ENCODE measurements at places on chromosomes 12 and 14. TPM values are rescaled to one million over a fixed set of nuclear protein-coding genes. Genes with fewer than 3 reads are reported as not detected.

DNA sequence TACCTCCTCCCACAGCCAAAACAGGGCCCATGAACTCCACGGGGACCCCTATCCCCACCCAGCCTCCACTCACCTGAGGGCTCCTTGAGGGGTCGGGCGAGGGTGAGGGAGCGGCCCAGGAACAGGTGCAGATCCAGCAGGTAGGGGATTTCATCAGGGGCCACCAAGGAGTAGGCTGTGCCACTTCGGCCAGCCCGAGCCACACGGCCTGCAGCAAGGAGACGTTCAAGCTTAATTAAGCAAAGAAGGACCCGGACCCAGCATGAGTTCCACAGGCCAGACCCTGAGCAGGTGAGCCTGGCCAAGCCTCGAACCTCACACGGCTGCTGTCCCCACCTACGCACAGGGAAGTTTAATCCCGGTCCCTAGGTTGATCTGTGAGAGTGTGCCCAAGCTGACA lies 15.6 kb downstream of the DDX54 start:
- no peak for DNase-seq

DNA sequence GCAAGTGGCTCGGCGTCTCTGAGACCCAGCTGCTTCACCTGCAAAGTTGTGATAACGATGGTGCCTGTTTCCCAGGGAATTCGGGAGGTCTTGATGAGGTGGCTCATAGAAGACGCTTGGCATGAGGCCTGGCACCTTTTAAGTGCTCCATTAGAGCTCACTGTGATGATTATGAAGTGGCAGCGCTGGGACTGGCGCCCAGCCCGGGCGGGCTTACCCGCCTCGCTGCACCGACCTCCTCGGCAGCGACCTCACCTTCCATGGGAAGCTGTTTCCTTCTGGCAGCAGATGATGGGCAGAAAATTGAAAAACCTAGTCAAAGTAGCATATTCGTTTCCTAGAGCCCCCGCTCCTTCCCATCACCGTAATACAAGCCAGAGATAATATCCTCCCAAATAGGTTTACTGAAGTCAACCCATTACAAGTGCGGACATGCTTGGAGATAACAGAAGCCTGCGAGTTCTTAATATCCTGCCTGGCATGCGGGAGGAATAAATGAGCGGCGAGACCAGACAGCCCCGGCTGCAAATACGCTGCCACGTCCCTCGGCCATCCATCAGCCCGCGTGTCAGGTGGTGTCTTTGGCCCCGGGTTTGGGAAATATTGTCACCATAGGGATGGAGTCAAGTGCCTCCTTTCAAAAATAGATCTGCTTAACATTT lies 35.2 kb upstream of the DLK1 start:
- DNase-seq: no peak

DNA sequence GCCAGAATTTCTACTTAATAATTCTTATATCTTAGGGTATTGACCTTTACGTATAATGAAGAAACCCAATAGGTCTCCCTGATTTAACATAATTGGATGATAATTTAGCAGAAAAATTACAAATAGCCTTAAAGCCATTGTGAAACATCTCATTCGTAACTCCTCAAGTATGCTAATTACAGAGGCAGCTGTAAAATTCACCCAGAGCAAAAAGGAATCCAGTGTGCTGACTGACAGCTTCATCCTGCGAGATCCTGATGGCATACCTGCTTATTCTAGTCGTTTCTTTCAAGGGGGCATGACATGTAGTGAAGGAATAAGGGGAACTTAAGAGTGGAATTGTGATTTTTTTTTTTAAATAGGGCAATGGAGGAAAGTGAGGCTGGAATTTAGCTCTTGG lies 291.5 kb downstream of the FUT8 start:
- no peak for DNase-seq

DNA sequence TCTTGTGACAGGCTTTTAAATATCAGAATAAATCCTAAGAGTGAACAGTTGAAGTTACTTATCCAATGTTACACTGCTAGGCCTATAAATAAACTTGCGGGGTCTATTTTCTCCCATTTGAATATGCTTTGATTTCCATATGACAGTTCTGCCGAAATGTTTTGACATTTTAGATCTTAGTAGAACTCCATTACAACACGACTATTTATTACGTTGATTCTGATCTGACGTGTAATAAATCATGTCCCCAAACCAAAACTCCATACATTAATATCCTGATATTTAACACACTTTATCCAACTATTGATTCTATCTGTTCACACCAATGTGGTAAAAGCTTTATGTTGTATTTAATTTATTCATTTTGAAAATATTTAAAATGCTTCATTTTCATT lies 16.1 kb upstream of the NEMF start:
- DNase-seq: no peak

GRCh38 chr12:88310069-88310468 lies 168.0 kb downstream of the TMTC3 start:
- DNase-seq: no peak

DNA sequence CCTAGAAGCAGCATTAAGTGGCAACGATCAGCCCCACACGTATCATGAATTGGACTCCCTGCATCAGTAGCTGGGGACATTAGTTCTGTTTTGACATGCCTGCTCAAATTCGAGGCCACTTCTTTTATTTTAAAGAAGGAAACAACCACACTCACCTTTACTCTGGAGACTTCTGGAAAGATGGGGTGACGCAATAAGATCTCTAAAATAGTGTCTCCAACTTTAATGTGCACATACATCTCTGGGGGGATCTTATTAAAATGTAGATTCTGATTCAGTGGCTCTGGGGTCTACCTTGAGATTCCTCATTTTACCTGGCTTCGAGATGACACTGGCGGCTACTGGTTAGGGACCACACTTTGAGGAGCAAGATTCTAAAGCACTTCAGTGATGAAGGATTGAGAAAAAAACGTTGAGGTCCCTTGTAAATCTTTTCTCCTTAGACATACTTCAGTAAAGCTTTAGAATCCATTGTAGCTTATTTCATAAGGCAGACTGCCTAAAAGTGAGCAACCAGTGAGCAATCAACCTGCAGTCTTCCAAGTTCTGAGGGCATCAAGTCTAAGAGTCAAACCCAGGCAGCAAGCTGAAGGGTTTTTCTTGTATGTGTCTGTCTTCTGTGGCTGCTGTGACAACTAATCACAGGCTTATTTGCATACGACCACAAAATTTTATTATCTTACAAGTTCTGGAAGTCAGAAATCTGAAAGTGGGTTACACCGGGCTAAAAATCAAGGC lies 718.6 kb upstream of the TBX3 start:
- DNase-seq: no peak

GRCh38 chr12:123036466-123037285 lies 56.2 kb downstream of the ARL6IP4 start:
- no peak for DNase-seq

DNA sequence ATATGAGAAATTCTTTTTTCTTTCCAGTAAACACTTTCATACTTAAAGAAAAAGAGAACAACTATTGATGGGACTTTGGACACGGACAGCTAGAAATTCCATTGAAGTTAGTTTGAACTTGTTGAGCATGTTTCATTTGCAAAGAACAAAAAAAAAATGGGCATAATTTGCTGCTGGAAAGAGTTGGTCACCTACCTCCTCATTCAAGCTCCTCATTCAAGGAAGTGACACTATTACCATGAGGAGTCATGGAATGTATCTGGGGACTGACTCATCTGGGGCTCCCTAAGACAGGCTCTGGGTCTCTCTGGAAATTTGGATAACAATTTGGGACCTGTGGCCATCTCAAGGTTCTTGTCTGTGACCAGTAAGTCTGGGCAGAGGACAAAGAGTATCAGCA lies 50.4 kb downstream of the KICS2 start:
- DNase-seq: no peak

GRCh38 chr12:74984631-74985030 lies 225.0 kb downstream of the KCNC2 start:
- DNase-seq: no peak

GRCh38 chr14:51341338-51341737 lies 101.3 kb downstream of the TMX1 start:
- no peak for DNase-seq

- DNase-seq: no peak
These were observed 29.7 kb upstream of the RAB21 start for GRCh38 chr12:71725011-71725410.

DNA sequence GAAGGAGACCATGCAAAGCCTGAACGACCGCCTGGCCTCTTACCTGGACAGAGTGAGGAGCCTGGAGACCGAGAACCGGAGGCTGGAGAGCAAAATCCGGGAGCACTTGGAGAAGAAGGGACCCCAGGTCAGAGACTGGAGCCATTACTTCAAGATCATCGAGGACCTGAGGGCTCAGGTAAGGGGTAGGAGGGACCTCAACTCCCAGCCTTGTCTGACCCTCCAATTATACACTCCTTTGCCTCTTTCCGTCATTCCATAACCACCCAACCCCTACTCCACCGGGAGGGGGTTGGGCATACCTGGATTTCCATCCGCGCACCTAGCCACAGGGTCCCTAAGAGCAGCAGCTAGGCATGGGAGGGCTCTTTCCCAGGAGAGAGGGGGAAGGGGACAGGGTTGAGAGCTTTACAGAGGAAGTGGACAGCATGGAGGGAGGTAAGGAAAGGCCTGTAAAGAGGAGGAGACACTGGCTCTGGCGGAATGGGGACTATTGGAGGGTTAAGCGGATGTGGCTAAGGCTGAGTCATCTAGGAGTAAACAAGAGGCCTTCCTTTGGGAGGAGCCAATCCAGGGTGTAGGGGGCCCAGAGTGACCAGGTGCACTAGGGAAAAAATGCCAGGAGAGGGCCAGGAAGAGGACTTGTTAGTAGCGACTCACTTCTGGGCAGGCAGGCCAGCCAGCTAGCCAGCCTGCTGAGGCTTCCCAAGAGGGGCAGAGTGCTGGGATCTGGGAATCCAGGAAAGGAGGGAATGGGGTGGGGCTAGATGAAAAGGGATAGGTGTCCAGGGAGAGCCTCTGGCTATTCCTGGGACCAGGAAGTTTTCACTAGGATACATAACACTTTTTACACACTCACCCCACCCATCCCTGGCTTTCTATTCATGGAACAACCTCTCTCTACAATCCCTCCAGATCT lies 754 bp downstream of the KRT18 start:
- DNase-seq: no peak

- no peak for DNase-seq
These were observed 193.3 kb downstream of the ANO4 start for GRCh38 chr12:100987552-100988521.

GRCh38 chr14:85063747-85064146 lies 466.2 kb upstream of the FLRT2 start:
- DNase-seq: no peak

- no peak for DNase-seq
These were observed 177.7 kb upstream of the LHX5 start for GRCh38 chr12:113649256-113649830.

DNA sequence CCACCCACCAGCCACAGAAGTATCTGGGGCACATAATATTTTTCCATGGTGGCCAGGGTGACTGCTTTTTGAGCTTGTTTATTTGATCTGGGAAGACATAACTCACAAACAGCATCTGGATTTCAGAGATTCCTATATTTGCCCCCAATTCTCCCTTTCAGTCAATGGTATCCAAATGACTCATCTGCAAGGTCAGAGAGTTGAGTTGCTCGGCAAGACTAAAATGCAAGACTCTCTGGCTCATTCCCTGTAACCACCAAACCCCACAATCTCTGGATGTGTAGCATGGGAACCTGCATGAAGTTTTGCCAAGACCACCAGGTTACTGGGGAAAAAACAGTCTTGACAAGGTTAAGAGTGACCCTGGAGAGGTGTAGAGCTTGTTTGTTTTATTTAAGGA lies 174.9 kb upstream of the FAR2 start:
- DNase-seq: no peak

Gene BLOC1S1
- 109 TPM for polyA plus RNA-seq

Gene TPH2
- not detected for polyA plus RNA-seq

Gene DDX51
- 17.8 TPM for polyA plus RNA-seq

Gene IL26
- not detected for polyA plus RNA-seq

Gene IFNG-AS1
- 0.72 TPM for polyA plus RNA-seq

Gene LBHD2
- polyA plus RNA-seq: not detected

Gene GPR162
- 17.6 TPM for polyA plus RNA-seq

Gene SPTB
- polyA plus RNA-seq: 215 TPM

Gene NPAS3
- polyA plus RNA-seq: 3.8 TPM

Gene ULK1
- 30.5 TPM for polyA plus RNA-seq

Gene DTX1
- 5.9 TPM for polyA plus RNA-seq

Gene SELPLG
- 5.2 TPM for polyA plus RNA-seq

Data from hindlimb muscle (tissue), 1 donor.